A549 treated with CpdA at 1 μM for 4 hours (cell line): ENCODE measurements at places on chromosomes 6 and 20. TPM values are rescaled to one million over a fixed set of nuclear protein-coding genes. Genes with fewer than 3 reads are reported as not detected.

TCP11 gene
- not detected in 5 replicates for total RNA-seq

LY6G6D gene
- total RNA-seq = not detected in 5 replicates

TAAR5 gene
- not detected in 5 replicates for total RNA-seq

PI3 gene
- total RNA-seq = 1.9 to 3.2 TPM (median 2.4 TPM) in 5 replicates

SMLR1 gene
- total RNA-seq = not detected in 5 replicates

PPIL1 gene
- 44.2 to 47.9 TPM (median 46.6 TPM) in 5 replicates for total RNA-seq

NRSN1 gene
- total RNA-seq = not detected in 5 replicates

HMGCLL1 gene
- 0.08 to 0.22 TPM (median 0.16 TPM) in 5 replicates for total RNA-seq

TUBB2B gene
- total RNA-seq = 12.1 to 14.2 TPM (median 13.2 TPM) in 5 replicates

TP53TG5 gene
- not detected in 5 replicates for total RNA-seq

HLA-B gene
- 15.2 to 27.1 TPM (median 25.9 TPM) in 5 replicates for total RNA-seq

HLA-DPB1 gene
- total RNA-seq = not detected in 5 replicates

BANF2 gene
- total RNA-seq = not detected in 5 replicates

PRSS35 gene
- total RNA-seq = 0.03 to 0.14 TPM (median 0.06 TPM) in 4 of 5 replicates, not detected in the other

CALHM6 gene
- total RNA-seq = not detected in 5 replicates

HAO1 gene
- not detected in 5 replicates for total RNA-seq

TREM1 gene
- total RNA-seq = 0.23 to 0.49 TPM (median 0.29 TPM) in 3 of 5 replicates, not detected in the others

SLC17A3 gene
- 0.95 to 1.5 TPM (median 1.2 TPM) in 5 replicates for total RNA-seq

SLC17A9 gene
- total RNA-seq = 0.05 to 0.08 TPM in 2 of 5 replicates, not detected in the others

MYT1 gene
- total RNA-seq = 0.05 to 0.27 TPM (median 0.09 TPM) in 4 of 5 replicates, not detected in the other

C6orf62 gene
- total RNA-seq = 51.2 to 63.3 TPM (median 54.1 TPM) in 5 replicates

HRH3 gene
- total RNA-seq = not detected in 5 replicates

MTFR2 gene
- 9.9 to 12.2 TPM (median 11.5 TPM) in 5 replicates for total RNA-seq

RPP21 gene
- total RNA-seq = 62.1 to 74.0 TPM (median 66.6 TPM) in 5 replicates

CST5 gene
- not detected in 5 replicates for total RNA-seq

EDEM2 gene
- 40.2 to 48.7 TPM (median 48.1 TPM) in 5 replicates for total RNA-seq

IL17A gene
- not detected in 5 replicates for total RNA-seq

ATP9A gene
- total RNA-seq = 10.7 to 16.2 TPM (median 13.6 TPM) in 5 replicates

APOM gene
- 1.8 to 4.8 TPM (median 3.2 TPM) in 5 replicates for total RNA-seq

TPD52L1 gene
- 42.4 to 51.4 TPM (median 42.9 TPM) in 5 replicates for total RNA-seq

BTBD3 gene
- total RNA-seq = 15.3 to 18.2 TPM (median 16.7 TPM) in 5 replicates

COL10A1 gene
- 0.02 TPM in 1 of 5 replicates, not detected in the others for total RNA-seq

ABHD16B gene
- total RNA-seq = 0.05 TPM in 1 of 5 replicates, not detected in the others

DCDC2 gene
- 2.6 to 4.1 TPM (median 3.0 TPM) in 5 replicates for total RNA-seq

PSORS1C2 gene
- total RNA-seq = not detected in 5 replicates

GSTA1 gene
- not detected in 5 replicates for total RNA-seq

FAM50B gene
- total RNA-seq = 3.5 to 5.5 TPM (median 5.0 TPM) in 5 replicates

GFRA4 gene
- total RNA-seq = not detected in 5 replicates
